ENCODE measurements at places on chromosomes 7 and 10.

DNA sequence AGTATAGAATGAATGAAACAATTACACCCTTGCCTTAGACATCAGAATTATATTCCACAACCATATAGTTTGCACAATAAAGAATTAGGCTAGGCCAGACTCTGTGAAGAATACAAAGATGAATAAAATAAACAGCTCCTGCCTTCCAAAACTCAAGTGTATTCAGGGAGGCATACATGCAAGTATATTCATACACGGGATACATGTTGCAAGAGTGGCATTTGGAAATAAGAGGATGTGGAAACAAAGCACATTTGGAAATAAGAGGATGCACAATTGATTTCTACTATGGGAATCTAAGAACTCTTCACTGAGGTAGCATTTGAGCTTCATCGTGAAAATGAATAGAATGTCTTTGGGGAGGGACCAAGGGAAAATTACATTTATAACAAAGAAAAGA is 27.0 kb upstream of the TMEM26 start:
- DNase-seq = no peak

DNA sequence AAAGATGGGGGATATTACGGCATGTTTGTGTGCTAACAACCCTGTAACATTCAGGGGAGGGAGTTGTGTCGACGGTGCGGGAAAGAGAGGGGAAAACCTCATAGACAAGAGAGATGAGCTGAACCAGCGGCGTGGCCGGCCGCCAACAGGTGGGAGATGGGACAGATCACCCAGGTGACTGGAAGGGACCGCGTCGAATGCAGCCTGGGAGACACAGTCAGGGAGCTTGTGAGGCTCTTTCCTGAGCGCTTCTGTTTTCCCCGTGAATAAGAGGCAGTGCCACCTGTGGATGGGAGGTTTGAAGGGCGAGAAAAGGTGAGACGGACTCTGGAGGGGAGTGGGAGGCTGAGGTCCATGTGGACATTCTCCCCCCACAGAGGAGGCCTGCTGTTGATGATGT is 9.9 kb upstream of the PRKAG2 start:
- no peak for DNase-seq

- no peak for DNase-seq
These were observed 103.5 kb upstream of the FAM3C start for GRCh38 chr7:121499624-121500023.

DNA sequence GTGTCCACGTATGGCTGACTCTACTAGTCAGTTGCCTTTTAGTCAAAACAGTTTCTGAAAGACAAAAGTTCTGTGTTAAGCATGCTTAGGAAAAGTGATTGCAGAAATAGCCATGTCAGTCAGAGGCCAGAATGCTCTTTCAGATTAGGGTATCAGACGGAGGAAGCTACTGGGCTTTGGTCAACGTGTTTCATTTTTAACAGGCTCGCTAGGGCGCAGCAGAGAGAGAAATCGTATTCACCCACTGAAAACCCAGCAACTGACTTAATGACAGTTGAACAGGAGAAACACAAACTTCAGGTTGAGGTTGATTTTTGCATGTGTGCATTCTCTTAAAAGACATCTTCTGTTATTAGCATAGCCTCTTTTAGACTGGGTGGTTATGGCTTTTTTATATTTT is 322.6 kb upstream of the KIAA1217 start:
- DNase-seq = no peak

GRCh38 chr7:42272793-42273665 is 36.0 kb upstream of the GLI3 start:
- DNase-seq = no peak

- DNase-seq = no peak
These were observed 120.9 kb upstream of the KAT6B start for GRCh38 chr10:74705358-74705980.

DNA sequence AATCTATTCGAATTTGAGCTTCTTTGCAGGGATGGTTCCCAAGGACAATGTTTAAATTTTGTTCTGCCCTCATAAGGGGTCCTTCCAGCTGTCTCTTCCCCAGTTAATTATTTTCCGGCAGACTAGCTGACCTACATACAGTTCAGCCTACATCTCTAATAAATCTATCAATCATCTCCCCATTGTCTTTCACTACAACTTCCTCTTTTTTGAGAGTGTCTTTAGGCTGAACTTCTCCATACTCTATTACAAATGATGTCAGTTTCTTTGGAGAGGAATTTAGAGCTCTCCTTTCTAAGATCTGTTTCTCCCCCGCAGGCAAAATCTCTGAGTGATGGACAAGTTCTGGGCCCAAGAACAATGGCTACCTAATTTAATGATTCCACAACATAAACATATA is 122.2 kb downstream of the PCLO start:
- DNase-seq = no peak

GRCh38 chr7:17108049-17108584 is 190.3 kb upstream of the AHR start:
- DNase-seq = no peak

GRCh38 chr10:13708256-13708990 is 121.7 kb downstream of the PRPF18 start:
- no peak for DNase-seq

GRCh38 chr10:127909716-127910463 is 3.0 kb downstream of the PTPRE start:
- DNase-seq = no peak

DNA sequence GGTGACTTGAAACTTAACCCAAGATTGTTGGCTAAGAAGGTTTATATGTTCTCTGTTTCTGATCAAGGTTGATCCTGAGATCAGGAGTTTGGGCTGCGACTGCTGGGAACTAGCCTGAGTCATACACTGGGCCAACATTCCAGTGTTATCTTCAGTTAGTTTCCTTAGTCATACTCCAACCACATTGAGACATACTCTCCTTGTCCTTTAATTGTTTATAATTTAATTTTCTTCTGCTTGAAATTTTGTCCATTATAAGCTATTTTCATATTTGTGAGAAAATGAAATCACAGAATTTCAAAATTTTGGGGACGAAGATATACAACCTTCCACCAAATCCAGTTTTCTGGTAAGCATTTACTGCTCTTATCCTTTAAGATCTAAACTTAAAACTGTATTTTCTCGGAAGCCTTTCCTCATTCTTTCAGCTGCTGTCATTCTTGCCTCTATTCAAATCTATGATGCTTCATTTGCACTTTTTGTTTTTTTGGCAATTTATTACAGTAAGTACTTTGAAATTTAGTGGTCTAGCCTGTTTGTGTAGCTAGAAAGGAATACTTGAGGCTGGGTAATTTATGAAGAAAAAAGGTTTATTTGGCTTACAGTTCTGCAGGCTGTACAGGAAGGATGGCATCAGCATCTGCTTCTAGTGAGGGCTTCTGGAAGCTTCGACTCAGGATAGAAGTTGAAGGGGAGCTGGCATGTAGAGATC is 63.4 kb upstream of the POT1 start:
- no peak for DNase-seq

GRCh38 chr10:77386838-77387237 is 250.8 kb downstream of the KCNMA1 start:
- no peak for DNase-seq

DNA sequence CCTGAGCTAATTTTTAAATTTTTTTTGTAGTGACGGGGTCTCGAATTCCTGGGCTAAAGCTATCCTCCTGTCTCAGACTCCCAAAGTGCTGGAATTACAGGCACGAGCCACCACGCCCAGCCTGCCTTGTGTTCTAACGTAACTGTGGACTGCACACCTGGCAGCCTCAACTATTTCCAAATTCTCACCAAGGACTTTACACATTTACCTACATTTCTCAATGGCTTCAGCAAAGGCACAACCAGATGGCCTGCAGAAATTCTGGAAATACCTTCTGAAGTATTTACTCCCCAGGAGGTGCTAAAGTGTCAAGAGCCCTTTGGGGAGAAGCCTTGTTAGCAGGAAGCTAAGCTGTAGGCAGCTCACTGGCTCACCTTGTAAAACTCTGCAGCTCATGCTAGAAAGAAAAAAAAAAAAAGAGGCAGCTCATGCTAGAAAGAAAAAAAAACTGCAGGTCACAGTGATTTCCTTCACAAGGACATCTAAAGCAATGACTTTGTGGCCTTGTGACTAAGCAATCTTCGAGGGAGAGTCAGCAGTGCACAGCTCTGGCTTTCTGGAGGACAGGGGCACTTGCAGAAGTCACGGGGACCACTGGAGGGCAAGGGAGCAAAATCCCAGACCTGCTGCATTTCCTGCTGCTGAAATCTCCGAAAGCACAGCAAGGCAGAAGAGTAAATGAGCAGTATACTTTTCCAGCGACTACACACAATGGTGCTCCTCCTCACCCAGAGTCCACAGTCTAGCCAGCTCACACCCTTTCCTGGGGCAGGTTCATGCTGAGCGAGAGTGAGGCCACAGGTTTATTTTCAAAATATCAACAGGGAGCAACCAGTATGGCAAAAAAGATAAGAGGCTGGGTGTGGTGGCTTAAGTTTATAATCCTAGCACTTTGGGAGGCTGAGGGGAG is 40.4 kb downstream of the BAIAP2L1 start:
- no peak for DNase-seq

DNA sequence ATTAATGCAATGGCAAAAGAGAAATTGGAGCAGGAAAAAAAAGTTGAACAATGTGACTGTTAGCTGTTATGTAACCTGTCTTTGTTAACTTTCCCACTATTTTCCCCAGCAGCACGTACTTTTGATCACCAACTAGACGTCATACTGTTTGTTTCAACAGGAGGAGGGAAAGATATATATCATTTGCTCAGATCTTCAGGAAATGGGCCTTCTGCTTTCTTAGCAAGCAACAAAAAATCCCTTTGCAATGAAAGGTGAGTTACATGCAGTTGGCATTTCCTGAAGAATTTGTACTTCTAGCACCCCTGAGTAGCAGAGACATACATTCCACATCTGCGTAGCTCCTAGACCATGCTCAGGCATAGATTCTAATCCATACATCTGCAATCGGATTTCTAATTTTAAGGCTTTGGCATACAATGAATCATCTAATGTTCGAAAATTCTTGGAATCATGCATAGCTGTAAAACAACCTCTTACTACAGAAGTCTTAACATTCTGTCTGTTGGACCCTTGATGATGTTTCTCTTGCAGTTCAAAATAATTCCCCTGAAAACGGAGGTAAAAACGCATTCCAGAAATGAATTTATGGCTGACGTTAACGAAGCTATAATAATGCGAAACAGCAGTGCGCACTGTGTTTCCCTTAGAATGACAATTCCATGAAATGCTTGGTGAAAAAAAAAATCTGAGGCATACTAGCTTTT is 286.9 kb upstream of the MGMT start:
- no peak for DNase-seq

DNA sequence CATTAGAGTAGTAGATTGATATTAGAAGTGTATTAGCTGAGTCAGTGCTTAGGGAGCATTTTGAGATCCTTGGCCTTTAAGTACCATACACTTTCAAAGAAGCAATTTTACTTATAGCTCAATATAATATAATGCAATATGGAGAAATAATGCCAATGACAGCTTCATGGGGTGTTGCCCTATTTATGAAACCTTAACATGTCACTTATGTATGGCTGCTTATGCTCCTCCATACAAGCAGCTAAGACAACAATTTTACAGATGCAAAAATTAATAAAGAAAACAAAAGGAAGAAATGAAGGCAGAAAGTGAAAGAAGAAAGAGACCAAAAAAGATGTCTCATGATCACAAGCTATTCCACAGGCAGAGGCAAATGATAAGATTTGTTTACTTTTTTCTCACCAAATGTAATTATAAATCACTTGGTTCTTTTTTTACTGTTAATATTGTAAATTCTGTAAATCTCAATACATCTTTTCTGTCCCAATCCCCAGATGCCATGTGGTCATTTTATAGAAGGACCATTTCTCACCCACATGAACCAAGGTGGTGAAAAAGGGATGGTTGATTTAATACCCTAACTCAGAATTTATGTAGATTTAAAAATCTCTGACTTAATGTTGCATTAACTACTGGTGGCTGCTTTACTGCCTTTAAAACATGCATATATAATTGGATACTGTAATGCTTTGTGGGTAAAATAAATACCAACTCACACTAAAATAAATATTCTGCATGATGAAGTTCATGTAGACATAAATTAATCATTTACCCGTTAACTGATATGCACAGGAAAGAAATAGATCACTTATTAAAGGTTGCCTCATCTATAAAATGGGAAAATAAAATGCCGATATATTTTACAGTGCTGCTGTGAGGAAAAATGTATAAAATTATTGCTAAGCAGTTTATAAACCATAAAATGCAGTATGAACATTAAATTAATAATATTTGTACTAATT is 33.5 kb upstream of the RHOBTB1 start:
- DNase-seq = no peak

GRCh38 chr10:82358486-82359099 is 483.6 kb downstream of the NRG3 start:
- no peak for DNase-seq

- no peak for DNase-seq
These were observed 468.8 kb upstream of the MGMT start for GRCh38 chr10:128998101-128998805.

DNA sequence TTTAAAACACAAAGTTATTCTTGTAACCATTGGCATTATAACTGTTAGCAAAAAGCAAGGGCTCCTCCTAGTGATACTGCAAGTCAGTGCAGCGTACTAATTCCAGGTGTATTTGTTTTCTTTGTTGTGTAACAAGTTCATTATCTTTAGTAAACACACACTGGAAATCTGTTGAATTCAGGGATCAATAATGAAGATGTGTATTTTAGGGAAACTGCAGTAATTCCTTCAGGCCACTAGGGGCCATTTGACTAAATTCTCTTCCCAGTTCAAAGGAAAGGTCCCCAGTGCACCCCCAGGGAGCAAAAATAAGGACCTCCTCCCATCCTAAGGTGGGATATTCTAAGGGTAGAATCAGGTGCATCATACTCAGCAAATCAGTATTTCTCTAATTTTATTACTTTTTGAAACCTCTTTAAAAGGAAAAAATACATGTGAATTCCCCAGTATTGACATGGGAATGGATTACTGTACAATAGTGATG is 158.6 kb upstream of the LYZL1 start:
- no peak for DNase-seq

GRCh38 chr10:29317423-29318021 is 28.7 kb downstream of the LYZL1 start:
- no peak for DNase-seq

DNA sequence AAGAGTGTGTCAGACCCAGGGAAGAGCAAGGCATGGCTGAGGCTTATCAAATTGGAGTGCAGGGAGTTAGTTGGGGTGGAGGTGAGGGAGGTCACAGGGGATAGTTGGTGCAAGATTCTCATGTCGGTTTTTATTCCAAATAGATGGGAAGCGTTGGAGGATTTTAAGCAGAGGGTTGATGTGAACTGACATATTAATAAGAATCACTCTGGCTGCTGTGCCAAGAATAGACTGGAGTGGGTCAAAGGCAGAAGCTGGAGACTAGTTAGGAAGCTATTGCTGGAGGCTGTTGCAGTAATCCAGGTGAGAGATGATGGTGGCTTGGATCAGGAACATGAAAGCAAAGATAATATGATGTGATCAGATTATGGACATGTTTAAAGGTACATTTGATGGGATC is 36.5 kb downstream of the LRRC18 start:
- DNase-seq = no peak

GRCh38 chr10:73648975-73649829 is 6.6 kb downstream of the SYNPO2L start:
- no peak for DNase-seq

Measured in stimulated activated CD4-positive, alpha-beta T cell treated with anti-CD3 and anti-CD28 coated beads, Interleukin-4, amount 100 ng/mL, for 4 hours (primary cell).